ENCODE measurements at places on chromosomes 6 and 20.

- no peak for DNase-seq
These were observed 176.4 kb upstream of the MYLIP start for GRCh38 chr6:15952231-15953151.

- DNase-seq: no peak
These were observed 87.1 kb downstream of the SOX4 start for GRCh38 chr6:21680611-21681010.

GRCh38 chr20:33839591-33839990, 28.4 kb downstream of the CHMP4B start:
- DNase-seq: no peak

DNA sequence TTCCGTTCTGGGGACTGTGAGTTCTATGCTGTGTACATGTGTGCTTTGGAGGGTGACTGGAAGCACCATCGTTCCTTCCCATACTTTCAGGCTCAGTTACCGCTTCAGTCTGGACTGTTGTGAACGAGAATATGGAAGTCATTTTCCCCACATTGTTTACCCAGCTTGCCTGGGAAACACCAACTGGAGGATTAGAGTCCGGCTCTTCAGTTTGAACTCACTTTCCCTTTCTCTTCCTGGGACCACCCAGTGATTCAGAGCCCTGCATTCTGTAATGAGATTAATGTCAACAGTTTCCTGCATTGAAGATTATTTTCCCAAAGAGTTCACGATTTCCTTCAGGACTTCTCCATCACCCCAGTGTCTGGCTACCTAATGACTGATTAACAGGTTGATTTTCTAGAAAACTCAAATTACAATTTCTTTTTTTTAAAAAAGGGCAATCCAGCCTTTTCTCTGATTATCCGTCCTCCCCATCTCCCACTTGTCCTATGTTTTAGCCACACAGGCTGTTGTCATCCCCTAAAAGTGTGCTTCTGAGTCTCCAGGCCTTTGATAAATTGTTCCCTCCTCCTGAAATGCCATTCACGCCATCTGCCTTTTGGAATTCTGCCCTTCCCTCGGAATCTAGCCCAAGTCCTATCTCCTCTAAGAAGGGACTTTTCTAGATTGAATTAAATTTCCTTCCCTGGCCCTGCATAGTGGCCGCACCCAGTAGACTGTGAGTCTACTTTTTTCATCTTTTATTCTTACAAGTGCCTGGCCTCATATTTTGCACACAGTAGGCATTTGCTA, 3.3 kb upstream of the TAGAP start:
- no peak for DNase-seq

GRCh38 chr20:17617212-17617867, 47.5 kb downstream of the DSTN start:
- peak; percentile 15 for DNase-seq

DNA sequence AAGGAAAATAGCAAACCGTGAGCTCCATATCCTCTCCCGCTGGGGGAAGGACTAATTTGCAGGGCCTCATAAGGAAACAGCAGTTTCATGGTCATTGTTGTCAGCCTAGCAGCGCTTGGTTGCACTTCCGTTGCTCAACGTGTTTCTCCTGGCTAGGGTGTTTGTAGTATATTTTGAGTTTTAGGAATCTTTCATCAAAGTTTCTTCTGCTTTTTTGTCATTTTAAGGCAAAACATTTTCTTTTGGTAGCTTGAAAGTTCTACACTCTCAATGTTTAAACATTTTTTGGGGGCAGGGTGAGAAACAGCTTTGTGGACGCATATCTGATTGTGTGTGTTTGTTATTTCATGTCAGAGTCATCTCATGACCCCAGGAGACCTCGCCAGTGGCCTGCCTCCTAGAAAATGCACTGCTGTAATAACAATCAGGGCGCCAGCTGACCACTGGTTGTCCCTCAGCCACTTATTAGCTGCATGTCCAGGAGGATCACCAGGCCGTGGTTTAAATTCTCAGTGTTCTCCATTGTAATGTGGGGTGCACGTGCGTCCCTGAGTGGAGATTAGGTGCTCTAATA, 20.6 kb downstream of the JARID2 start:
- DNase-seq: no peak

- DNase-seq: no peak
These were observed 1076.4 kb downstream of the HACE1 start for GRCh38 chr6:103783329-103783728.

DNA sequence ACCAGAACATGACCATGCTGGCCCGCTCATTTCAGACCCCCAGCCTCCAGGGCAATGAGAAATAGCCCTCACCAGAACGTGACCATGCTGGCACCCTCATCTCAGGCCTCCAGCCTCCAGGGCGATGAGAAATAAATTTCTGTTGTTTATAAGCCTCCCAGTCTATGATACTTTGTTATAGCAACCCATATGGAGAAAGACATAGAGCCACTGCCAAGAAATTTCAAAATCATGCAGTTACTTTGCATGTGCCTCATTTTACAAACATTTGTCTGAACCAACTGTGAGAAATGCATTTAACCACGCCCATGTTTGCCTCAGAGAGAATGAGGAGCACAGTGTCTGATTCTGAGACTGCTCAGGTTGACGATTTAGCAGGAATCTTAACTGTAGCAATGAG, 15.5 kb downstream of the CYP39A1 start:
- DNase-seq: no peak

- no peak for DNase-seq
These were observed 239.8 kb downstream of the CDC5L start for GRCh38 chr6:44627091-44627882.

- DNase-seq: no peak
These were observed 770 bp downstream of the TCF19 start for GRCh38 chr6:31158863-31159855.

GRCh38 chr6:5524110-5524509, 262.8 kb downstream of the FARS2 start:
- no peak for DNase-seq

GRCh38 chr6:150134280-150134920, 8.4 kb upstream of the PPP1R14C start:
- no peak for DNase-seq
